NCI-H2029 treated with DMSO at 0.1 percent for 48 hours (cell line): ENCODE measurements at places on chromosomes 4 and X.

DNA sequence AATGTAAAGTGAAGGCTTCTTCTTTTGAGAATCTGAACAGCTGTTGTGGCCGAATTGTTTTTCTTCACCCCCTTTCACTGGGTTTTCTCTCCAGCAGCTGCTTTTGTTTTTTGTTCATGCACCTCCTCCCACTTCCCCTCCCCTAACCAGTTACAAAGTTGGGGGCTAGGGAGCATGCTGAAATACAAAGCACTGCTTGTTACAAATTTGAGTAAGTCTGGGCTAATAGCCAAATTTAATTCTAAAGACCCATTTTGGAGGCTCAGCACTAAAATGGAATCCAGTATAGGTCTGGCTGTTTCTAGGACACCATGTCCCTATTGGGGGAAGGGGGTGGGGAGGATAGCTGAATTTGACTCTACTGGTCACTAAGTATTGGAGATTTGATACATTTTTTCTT is 89.2 kb upstream of the GPM6B start:
- no peak for DNase-seq

DNA sequence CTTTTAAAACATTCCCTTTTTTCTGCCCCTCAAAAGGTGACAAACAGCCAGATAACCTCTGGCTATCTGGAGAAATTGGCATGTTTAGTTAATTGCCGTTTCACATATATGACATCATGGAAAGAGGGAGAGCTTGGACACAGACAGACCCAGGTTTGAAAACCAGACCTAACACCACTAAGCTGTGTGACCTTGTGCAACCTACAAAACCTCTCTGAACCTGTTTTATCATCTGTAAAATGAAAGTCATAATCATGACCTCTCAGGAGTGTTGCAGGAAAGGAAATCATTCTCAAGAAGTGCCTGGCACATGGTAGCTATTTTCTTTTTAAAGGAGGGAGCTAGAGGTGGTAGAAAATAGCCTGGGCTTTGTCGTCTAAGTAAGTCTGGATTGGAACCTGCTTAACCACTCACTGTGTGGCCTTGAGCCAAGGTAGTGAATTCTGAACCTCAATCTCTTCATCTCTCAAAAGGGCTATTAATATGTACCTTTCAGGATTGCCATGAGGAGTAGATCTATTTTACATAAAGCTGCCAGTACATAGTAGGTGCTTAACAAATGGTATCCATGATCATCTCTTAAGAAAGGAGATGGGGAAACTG is 363.5 kb downstream of the BCOR start:
- peak; percentile 25 for DNase-seq

GRCh38 chrX:107507744-107508117 is 58.3 kb downstream of the FRMPD3 start:
- no peak for DNase-seq

DNA sequence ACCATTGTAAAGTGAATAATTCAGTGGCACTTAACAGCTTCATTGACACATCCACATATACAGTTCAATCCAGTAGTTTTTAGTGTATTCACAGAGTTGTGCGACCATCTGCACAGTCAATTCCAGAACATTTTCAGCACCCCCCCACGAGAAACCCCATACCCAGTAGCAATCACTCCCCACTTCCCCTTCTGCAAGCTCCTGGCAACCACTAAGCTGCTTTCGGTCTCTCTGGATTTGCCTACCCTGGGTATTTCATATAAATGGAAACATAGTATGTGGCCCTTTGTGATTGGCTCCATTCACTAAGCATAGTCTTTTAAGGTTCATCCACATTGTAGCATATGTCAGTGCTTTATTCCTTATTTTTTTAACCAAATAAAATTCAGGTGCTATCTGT is 10.0 kb downstream of the MSL3 start:
- no peak for DNase-seq

GRCh38 chrX:31508338-31508737 is 436.5 kb upstream of the FTHL17 start:
- DNase-seq: no peak

GRCh38 chr4:14844061-14844460 is 158.2 kb upstream of the CPEB2 start:
- DNase-seq: no peak

GRCh38 chrX:129980001-129980401 is 2.4 kb upstream of the BCORL1 start:
- DNase-seq: no peak

DNA sequence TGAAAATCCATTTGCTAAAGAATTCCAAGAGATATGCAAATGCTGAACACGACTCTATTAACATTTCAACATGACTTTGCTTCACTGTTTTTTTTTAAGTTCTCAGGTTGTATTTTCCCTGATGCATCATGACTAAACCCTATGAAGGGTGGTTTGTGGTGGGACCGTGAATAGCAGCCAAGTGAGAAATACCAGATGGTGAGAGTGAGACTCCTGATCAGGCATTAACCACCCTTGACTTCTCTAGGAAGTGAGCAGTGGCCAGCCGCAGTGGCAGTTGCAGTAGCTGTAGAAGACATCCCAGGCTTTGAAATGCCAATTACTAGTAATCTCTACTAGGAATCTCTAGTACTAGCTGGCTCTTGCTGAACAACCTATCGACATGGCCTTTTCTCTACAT is 383.4 kb downstream of the FAM133A start:
- no peak for DNase-seq
